Stimulated activated CD4-positive, alpha-beta T cell treated with anti-CD3 and anti-CD28 coated beads, Interleukin-1b, Interleukin-23, amount 100 ng/mL, for 1 hour (primary cell): ENCODE measurements at places on chromosomes 3 and 15.
A peak's percentile ranks its signal among the peaks of the same experiment; 100 is the strongest.

GRCh38 chr3:189625572-189625971 lies 5.6 kb upstream of the TP63 start:
- no peak for DNase-seq

DNA sequence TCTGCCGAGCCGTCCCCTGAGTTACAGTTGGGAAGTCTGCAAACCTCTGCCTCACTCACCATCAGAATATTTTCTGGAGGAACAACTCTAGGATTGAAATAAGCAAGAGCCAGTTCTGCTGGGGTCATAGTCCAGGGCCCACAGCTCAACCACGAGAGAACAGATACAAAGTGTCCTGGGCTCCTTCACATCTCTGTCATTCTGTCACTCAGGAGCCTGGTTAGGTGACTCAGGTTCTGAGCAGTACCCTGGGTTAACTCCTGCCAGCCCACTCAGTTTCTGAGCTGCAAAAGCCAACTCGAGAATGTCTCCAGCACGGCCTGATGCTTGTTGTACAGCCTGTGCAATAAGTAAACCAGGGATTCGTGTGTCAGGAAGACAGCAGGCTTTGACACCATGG lies 155.7 kb downstream of the SLCO3A1 start:
- DNase-seq: no peak

GRCh38 chr3:5080779-5081550 lies 41.1 kb upstream of the ARL8B start:
- DNase-seq: no peak

- no peak for DNase-seq
Observed at GRCh38 chr3:190303884-190304283, 18.4 kb downstream of the CLDN1 start.

GRCh38 chr15:91801836-91802534 lies 51.5 kb upstream of the SLCO3A1 start:
- DNase-seq: no peak

DNA sequence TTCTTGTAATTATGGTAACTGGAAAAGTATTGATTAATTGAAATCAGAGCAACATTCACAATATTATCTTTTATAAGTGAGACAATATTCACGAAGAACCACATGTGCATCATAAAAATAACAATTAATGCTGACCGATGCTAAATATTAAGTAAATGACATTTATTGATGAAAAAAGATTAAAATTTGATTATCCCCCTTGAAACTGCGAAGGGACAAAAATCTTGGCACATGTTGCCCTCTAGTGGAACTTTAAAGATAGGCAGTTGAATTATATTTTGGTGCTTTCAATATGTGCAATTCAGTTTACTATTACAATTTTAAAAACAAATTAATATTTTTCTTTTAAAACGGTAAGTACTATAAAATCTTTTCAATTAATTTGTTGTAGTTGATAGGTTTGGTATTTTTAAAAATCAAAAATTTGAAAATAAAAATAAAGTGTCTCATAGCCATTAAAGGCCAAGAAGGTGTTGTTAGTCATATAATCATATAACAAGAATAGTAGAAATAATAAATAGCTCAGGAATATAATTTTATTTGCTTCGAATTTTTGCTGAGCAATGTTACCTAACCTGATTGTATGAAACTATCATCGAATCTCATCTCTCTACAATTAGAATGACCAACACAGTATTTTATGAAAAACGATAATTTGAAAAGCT lies 270.2 kb downstream of the ROBO1 start:
- DNase-seq: no peak

- DNase-seq: no peak
Observed at GRCh38 chr15:44775953-44776352, 39.6 kb downstream of the TRIM69 start.

GRCh38 chr3:176978441-176978840 lies 218.8 kb downstream of the TBL1XR1 start:
- DNase-seq: no peak

DNA sequence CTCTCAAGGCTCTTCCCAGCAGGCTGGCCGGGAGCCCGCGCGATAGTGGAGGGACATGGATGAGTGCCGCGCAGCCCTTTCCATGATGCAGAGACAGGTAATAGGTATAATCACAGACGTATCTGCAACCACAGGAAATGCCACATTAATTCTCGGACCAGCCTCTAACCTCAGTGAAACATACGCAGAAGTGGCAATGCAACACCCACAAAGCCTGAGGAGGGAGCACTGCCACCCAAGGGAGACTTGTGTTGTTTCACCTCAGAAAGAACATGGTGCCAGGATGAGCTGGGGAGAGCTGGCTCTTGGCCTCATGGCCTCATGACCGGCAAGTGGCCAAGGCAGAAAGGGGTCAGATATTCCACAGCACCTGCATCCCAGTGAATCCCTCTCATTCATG lies 39.0 kb downstream of the PGPEP1L start:
- no peak for DNase-seq

DNA sequence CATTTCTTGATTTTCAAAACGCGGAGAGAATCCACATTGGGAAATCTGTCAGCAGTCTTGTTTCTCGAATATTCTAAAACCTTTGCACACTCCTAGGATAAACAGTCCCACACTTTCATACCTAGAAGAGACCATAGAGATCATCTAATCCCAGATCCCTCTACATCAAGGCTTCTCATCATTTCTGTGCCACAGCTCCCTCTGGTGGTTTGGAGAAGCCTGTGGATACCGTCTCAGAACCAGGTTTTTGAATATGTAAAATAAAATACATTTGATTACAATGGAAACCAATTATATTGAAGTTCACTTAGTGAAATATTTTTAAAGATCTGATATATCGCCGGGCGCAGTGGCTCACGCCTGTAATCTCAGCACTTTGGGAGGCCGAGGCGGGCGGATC lies 211.9 kb upstream of the GOLGA6L4 start:
- no peak for DNase-seq

- no peak for DNase-seq
Observed at GRCh38 chr3:19961960-19962359, 15.1 kb downstream of the RAB5A start.

DNA sequence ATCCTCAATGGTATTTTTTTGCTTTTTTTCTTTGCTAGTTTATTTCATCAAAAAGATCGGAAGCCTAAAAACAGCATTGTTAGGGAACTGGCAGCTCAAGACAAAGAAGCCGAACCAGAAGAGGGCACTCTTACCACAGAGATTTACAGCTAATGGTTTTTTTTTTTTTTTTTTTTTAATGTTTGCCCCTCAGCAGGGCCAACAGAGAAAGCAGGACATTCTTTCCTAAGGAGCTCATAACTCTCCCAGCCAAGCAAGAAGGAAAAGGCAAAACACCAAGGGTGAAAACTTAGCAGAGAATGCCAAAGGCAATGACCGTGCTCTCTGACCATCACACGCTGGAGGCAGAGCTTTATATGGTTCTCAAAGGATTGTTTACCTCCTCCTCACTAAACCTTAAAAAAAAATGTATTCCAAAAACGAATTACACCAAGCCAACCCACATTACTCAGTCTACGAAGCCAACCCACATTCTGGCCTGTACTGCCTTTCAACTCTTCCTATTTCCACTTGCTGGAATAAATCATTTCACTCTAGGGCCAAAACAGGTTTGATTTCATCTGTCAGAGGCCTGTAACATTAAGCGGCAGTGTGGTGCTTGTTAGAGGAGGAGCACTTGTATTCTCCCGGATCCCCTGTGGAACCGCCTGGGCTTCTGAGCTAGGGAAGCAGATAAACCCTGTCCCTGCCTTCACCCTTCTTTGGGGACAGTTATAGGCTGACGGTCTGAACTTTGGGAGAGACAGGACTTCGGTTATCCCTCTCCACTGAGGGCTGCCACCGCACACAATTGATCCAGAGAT lies 35.6 kb upstream of the GYG1 start:
- DNase-seq: no peak

GRCh38 chr3:142530296-142530695 lies 48.2 kb downstream of the ATR start:
- DNase-seq: no peak

DNA sequence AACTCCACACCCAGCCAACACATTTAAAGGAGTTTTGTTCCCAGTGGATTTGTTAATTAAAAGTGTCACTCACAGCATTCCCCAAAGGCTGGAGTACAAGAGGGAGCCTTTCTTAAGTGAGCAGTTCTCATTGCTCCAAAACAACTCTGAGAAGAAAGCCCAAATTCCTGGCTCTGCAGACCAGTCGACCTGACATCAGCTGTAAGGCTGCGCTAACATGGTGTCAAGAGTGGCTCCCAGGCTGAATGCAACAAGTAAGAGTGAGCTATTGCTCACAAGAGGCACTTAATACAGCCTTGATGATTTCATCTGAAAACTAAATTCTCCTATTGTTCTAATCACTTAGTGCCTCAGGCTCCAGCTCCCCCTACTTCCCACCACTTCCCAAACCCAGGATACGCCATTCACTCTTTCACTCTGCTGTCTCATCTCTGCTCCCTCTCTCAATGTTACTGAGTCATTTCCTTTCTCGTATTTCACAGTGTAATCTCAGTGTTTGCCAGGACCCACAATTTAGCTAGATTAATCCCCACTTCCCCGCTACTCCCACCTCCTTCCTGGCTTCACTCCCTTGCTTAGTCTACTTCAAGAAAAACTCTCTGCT lies 81.8 kb downstream of the WWTR1 start:
- no peak for DNase-seq

DNA sequence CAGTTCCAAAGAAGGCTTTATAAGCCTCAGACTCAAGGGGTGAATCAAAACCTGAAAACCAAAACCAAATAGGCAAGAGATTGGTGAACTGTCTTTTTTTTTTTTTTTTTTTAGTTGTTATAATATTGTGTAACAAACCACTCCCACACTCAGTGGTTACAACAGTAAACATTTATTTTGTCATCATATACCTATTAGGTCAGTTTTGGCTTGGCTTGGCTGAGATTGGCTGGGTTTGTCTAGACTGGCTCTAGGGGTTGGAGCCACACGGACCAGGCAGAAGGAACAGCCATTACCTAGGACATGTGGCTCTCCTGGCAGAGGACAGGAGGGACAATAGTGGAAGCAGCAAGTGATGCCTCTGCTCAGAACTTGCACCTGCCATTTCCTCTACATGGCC lies 26.4 kb upstream of the RYR3 start:
- DNase-seq: no peak

DNA sequence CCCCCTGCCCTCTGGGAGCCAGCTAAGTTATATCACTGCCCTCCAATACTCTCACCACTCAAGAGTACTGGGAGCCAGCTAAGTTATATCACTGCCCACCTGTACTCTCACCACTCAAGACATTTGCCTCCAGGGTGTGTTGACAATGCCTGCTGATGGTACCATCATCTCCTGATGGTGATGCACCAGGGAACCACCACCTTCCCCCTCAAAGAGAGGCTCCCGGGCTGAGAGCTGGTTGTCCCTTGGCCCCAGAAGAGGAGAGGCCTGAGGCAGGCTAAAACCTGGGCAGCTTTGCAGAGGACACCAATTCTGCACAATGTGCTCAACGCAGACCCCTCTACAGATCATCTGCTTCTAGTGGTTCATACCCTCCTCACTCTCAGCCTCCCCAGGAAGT lies 7.5 kb upstream of the HAPLN3 start:
- no peak for DNase-seq

DNA sequence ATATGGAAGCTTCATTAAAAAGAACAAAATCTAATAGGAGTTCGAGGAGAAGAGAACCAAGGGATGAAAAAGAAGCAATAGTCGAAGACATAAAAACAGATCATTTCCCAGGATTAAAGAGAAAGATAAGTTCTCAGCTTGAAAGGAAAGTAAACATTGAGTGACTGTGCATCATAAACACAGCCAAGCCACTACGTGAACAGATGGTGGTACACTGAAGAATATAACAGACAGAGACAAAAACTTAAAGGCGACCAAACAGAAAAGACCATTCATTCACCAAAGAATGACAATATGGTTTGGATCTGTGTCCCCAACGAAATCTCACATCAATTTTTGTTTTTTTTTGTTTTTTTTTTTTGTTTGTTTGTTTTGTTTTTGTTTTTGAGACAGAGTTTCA lies 210.8 kb upstream of the LINGO1 start:
- no peak for DNase-seq

- no peak for DNase-seq
Observed at GRCh38 chr15:81195339-81195864, 1.3 kb upstream of the IL16 start.

GRCh38 chr3:58628823-58629562 lies 37.6 kb downstream of the FAM3D start:
- DNase-seq: no peak

GRCh38 chr3:67804578-67804977 lies 150.2 kb upstream of the SUCLG2 start:
- DNase-seq: no peak

DNA sequence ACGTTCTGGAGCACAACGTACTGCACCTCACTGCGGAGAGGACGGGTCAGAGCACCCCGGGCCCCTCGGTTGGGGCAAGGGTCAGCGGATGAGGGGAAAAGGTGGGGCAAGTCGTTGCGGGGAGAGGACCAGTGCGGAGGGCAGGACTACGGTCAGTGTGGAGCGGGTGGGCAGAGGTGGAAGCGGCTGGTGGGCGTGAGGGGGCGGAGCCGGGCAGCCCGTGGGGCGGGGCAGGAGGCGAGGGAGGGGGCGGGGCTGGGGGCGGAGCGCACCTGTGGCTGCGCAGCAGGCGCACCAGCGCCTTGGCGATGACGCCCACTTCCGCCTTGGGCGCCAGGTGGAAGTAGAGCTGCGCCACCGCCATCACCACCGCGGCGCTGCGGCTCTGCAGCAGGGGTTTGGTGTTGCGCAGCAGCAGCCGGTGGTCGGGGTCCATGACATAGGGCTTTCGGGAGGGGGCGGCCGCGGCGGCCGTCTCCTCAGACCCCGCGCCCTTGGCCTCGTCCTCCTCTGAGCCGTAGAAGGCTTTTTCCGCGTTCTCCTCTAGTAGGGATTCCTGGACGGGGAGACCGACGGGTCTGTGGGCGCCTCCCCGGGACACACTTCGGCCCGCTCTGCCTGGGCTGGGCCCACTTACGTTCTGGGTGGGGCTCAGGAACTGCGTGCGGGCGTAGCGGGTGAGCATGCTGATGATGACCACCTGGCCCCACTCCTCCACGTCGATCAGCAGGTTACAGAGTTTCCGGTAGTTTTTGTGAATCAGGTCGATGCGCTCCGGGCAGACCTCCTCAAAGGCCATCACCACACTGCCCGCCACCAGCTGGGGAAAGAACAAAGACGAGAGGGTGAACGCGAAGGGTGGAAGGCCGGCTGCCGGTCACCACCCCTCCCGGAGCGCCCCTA lies 29.2 kb downstream of the AP3B2 start:
- peak; percentile 68 for DNase-seq

GRCh38 chr15:42650208-42651066 lies 75.0 kb downstream of the STARD9 start:
- DNase-seq: peak; percentile 3

GRCh38 chr15:72787526-72787925 lies 4.0 kb upstream of the ADPGK start:
- no peak for DNase-seq

- DNase-seq: no peak
Observed at GRCh38 chr3:39752019-39752637, 57.3 kb upstream of the MYRIP start.

DNA sequence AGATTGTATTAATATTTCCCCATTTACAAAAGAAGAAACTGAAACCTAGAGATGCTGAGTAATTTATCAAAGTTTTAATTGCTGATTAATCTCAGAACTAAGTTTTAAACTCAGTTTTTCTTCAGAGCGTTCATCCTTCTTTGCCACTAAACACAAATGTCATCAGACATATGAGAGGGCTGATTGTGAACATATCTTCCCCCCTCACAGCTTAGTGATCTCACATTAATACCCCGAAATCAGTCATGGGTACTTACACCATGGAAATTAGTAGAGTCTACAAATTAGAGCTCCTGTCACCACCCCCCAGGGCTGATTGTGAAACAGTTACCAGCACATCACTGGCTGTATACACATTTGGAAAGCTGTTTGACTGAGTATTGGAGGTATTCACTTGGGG lies 189.3 kb upstream of the SGO1 start:
- DNase-seq: no peak
